ENCODE measurements at places on chromosomes 1 and 21.

- DNase-seq = no peak
Observed at GRCh38 chr1:174204697-174205308, 45.5 kb downstream of the RABGAP1L start.

DNA sequence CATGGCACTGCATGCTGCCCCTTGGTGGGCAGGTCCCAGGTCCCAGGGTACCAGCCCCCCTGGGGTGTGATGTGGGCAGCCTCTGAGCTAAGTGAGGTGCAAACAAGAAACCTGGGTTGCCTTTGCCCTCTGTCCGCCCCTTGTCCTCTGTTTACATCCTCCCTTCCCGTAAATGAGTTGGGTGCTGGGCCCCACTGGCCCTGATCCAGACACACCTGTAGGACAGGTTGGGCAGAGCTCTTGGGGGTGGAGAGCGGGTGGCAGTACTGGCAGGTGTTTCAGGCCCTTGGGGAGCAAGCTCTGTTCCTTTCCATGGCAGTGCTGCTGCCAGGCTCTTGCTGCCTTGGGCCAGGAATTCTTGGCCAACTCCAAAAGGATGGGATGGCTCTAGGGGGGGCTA lies 35.8 kb downstream of the ELF3 start:
- DNase-seq = no peak

DNA sequence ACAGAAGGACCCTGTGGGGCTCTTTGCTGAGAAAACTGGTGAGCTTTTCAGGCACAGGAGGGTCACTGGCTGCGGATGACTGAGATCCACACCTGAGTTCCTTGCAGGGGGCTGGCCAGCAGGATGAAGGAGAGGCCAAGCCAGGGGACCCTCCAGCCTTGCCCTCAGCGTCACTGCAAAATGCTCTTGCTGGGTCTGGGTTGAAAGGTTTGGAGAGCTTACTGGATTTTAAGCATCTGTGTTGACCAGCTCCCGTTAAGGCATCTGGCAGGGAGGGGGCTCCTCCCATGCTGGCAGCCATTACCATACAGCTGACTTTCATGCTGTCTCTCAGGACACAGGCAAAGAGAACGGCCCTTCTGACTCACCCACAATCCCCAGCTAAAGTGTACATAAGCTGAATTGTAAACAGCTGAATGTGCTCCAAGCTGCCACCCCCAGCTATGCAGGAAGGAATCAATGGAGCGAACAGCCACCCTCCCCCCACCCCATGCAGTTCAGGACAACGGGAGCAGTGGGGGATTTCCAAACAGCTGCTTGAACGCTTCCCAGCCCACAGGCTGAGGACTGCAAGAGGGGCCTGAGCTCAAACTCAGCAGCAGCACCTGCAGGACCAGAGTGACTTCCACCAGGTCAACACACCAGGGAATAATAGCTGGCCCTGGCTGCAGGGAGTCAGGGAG lies 21.3 kb upstream of the A3GALT2 start:
- DNase-seq = no peak

GRCh38 chr1:89576013-89576412 lies 51.4 kb downstream of the LRRC8B start:
- no peak for DNase-seq

Measured in CD4-positive, alpha-beta T cell (primary cell).